H9 (cell line): ENCODE measurements at places on chromosomes 2 and 18. TPM values are rescaled to one million over a fixed set of nuclear protein-coding genes. Genes with fewer than 3 reads are reported as not detected.

Gene NCOA1
- 14.0 and 14.8 TPM in 2 replicates for total RNA-seq

Gene HOXD12
- not detected in 2 replicates for total RNA-seq

Gene OXER1
- 1.6 TPM in 2 replicates for total RNA-seq

Gene GALNT13
- total RNA-seq, result 6.6 and 6.7 TPM in 2 replicates

DNA sequence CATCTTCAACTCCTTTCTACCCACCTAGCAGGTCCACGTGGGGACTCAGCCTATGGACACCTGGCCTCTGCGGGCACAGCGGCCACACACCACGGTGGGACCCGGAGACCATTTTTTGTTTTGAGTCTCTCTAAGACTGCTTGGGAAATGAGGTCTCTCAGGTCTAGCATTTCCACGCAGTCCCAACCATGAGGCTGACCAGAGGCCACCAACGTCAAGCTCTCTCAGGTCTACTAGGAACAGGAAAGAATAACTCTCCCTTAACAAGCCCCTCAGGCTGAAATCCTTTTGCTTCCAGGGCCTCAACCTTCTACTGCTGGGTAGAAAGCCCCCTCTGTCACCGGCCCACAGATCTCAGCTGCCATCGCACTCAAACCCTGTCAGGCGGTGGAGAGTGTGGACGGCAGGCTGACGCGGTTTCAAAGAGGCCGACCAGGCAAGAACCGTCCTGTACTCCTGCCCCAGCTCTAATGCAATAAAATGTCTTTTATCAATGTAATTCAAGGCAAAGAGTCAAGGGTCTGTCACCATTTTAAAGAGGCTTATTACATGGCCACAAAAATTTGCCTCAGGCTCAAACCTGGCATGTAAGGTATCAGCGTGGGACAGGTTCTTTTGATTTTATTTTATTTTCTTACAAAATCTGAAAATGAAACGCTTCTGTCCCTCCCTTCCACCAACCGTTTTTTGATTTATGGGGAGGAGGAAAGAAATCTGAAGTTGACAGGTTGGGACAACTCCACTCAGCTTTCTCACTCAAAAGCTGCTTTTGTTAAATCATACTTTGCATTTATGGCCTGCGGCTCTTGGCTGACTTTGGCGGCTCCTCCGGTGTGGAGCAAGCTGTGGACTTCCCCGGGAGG is 74.0 kb downstream of the BCL11A start:
- DNase-seq, result no peak
- no peak overlapping the region for H3K4me3 ChIP-seq
- peaks cover 44% of the 10 kb centered on the region for H3K36me3 ChIP-seq
- H3K27me3 ChIP-seq, result peaks cover 11% of the 10 kb centered on the region; the same call in 1 of the 2 replicates
- no peak overlapping the region for H3K27ac ChIP-seq

DNA sequence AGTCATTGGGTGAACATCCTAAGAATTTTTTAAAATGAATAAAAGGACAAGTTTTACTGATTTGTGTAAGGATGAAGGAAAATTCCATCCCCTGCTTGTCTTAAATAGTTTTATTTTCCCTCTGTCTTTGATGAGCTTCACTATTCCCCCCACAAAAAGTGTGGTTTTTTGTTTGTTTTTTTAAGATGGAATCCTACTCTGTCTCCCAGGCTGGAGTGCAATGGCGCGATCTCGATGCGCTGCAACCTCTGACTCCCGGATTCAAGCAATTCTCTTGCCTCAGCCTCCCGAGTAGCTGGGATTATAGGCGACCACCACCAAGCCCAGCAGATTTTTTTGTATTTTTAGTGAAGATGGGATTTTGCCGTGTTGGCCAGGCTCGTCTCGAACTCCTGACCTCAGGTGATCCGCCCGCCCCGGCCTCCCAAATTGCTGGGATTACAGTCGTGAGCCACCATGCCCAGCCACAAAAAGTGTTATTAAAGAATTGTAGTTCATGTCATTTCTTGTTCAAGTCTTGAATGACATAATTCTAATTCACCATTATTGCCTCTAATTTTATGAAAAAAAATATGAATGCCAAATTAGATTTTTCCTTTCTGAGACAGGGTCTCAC is 91.7 kb downstream of the AGPS start:
- peaks cover 23% of the 10 kb centered on the region for H3K36me3 ChIP-seq
- H3K27ac ChIP-seq, result no peak overlapping the region
- H3K4me1 ChIP-seq, result no peaks in the 10 kb centered on the region
- DNase-seq, result no peak

GRCh38 chr18:366466-367061 is 98.7 kb upstream of the THOC1 start:
- H3K36me3 ChIP-seq, result no peaks in the 10 kb centered on the region
- DNase-seq, result peak; percentile 31
- H3K27me3 ChIP-seq, result no peaks in the 10 kb centered on the region
- no peak overlapping the region for H3K27ac ChIP-seq
- peaks cover 9% of the 10 kb centered on the region for H3K4me1 ChIP-seq

DNA sequence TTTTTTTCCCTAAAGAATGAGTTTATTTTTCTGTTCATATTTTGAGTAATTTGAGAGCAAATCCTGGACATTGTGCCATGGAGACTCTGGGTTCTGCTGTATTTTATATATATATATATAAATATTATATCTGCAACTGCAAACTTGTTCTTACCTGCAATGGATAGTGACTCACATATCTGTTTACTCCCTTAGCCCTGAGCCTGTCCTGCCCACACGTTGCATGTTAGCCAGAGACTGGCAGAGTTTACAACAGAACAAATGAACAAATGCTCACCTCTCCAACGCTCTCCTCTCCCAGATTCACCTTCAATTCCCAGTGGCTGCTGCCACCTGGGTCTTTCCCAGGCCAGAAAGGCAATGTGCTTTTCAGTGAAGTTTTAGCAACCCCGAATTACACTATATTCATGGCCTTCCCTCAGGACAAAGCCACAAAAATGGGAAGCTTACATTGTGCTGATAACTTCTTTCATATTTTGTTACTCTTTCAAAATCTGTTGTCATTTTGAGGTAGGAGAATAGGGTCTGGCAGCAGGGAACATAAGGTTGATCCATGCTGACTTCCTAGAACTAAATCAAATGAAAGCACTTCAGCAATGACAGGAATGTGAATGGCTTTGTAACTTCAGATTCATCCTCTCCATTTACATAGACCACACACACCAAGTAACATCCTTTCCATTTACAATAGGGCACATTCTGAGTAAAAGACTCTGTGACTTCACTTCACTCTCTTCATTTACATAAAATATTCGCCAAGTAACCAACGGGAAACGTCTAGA is 105.4 kb upstream of the FAM110C start:
- DNase-seq, result peak; percentile 42
- H3K36me3 ChIP-seq, result peaks cover 10% of the 10 kb centered on the region; the same call in 1 of the 2 replicates
- peaks cover 3% of the 10 kb centered on the region for H3K4me1 ChIP-seq
- H3K27me3 ChIP-seq, result no peaks in the 10 kb centered on the region

DNA sequence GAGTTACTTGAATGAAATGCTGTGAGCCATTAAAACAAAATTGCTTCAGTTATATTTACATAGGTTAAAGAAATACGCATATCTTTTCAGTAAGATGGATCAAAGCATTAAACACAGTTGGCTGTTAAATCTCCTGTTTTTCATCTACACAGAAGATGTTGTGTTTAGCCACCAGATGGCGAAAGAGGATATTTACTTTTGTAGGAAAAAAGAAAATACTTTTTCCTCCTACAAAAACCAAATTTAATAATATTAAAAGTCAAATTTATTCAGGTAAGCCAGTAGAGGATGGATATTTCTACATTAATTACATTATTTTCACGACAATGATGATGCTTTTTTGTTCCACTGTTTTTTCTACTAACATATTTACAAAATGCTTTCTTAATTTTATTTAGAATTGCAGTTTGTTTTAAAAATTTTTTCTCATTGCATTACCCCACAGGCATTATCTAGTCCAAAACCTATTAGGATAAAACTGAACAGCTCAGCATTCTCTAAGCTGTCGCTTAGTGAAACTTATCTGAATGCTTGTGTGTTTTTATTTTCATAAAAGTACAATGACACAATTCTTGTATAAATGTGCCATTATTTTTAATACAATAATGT is 173.7 kb downstream of the ASXL3 start:
- H3K36me3 ChIP-seq, result no peaks in the 10 kb centered on the region
- no peaks in the 10 kb centered on the region for H3K4me1 ChIP-seq
- H3K27ac ChIP-seq, result no peak overlapping the region

DNA sequence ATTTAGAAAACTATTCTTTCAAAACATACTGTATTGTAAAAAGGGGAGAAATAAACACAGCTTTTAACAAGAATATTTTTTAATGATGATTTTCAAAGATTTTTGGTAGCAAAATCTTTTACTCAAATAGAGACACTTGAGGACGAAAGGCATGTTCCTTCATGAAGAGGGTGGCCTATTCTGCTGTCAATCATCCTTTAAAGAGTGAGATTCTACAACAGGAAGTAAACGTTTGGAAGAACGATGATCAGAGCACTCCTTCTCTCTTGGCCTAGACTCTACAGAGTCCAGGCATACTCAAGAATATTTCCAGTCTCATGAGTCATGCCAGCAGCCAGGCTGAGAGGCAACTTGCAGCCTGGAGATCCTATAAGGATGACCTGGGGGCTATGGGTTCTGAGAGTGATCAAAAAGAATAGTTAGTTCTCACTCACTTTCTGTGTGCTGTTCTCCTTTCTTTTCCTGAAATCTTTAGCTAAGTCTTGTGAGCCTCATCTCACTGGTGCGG is 62.4 kb upstream of the TCF4 start:
- no peak for DNase-seq
- no peak overlapping the region for H3K4me3 ChIP-seq
- H3K27ac ChIP-seq, result no peak overlapping the region
- H3K27me3 ChIP-seq, result no peaks in the 10 kb centered on the region
- H3K36me3 ChIP-seq, result no peaks in the 10 kb centered on the region
- no peaks in the 10 kb centered on the region; the same call in 1 of the 2 replicates for H3K4me1 ChIP-seq

GRCh38 chr18:43571078-43571689 is 293.9 kb upstream of the SYT4 start:
- H3K36me3 ChIP-seq, result no peaks in the 10 kb centered on the region
- H3K27me3 ChIP-seq, result no peaks in the 10 kb centered on the region
- DNase-seq, result no peak
- H3K27ac ChIP-seq, result no peak overlapping the region

DNA sequence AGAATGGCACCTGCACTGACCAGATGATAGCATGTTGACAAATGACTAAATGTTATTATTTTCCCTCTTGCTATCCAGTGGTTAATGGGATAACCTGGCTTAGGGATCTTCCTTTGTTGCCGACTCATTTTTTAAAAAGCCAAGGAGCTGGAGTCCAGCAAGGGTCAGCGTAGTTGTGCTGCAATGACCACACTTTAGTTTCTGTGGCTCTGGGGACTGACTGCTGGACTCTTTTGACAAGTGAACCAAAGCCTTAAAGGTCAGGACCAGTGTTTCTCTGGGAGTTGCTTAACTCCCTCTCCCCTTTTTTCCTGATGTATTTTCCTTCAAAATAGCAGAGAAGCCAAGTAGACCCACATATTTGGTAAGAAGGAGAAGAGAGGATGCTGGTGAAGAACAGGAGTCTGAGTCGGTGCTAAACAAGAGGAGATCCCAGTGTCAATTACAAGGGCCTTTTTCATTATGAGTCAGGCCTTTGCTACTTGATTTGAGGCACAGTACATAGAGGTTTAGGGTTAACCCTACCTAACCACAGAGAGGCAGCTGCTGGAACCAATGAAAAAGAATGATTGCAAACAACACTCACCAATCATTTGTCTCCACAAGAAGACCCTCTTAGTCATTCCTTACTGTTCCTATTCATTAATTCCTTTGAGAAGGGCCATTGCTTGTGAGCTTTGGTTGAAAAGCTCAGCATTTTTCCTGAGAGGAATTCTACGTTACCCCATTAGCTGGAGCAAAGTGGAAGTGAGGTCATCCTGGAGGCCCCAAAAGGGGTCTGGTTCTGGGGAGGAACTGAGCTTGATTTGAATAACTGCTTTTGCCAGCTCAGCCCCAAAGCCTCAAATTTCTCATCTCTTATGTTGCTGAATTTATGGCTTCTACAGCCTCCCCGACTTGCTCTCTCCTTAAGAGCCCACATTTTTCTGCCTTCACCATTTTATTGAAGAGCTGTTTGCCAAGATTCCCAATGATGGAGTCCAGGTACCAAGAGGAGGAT is 137.6 kb upstream of the HNMT start:
- H3K4me1 ChIP-seq, result no peaks in the 10 kb centered on the region
- H3K36me3 ChIP-seq, result no peaks in the 10 kb centered on the region
- H3K4me3 ChIP-seq, result no peak overlapping the region
- no peak for DNase-seq

DNA sequence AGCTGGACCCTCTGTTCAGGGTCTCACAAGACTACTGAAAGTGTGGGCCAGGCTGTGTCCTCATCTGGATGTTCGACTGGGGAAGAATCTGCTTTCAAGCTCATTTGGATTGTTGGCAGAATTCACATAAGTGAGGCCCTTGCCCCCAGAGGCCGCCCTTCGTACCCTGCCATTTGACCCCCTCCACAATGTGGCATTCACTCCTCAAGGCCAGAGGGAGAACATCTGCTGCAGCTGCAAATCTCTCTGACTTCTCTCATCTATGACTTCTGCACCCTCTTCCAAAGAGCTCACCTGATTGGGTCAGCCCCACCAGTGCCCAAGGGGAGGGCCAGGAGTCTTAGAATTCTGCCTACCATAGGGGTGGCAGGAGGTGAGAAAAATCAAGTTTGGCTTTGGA is 3.9 kb upstream of the CNDP2 start:
- DNase-seq, result no peak
- H3K27ac ChIP-seq, result no peak overlapping the region
- peaks cover 5% of the 10 kb centered on the region; the same call in 1 of the 2 replicates for H3K36me3 ChIP-seq
- no peak overlapping the region for H3K4me3 ChIP-seq
- no peaks in the 10 kb centered on the region for H3K4me1 ChIP-seq

- H3K36me3 ChIP-seq, result peaks cover 12% of the 10 kb centered on the region
- no peak for DNase-seq
- H3K4me3 ChIP-seq, result no peak overlapping the region
- peaks cover 4% of the 10 kb centered on the region for H3K4me1 ChIP-seq
- no peaks in the 10 kb centered on the region for H3K27me3 ChIP-seq
- H3K27ac ChIP-seq, result no peak overlapping the region
These were observed 13.3 kb downstream of the CHMP1B start for GRCh38 chr18:11864471-11864870.

DNA sequence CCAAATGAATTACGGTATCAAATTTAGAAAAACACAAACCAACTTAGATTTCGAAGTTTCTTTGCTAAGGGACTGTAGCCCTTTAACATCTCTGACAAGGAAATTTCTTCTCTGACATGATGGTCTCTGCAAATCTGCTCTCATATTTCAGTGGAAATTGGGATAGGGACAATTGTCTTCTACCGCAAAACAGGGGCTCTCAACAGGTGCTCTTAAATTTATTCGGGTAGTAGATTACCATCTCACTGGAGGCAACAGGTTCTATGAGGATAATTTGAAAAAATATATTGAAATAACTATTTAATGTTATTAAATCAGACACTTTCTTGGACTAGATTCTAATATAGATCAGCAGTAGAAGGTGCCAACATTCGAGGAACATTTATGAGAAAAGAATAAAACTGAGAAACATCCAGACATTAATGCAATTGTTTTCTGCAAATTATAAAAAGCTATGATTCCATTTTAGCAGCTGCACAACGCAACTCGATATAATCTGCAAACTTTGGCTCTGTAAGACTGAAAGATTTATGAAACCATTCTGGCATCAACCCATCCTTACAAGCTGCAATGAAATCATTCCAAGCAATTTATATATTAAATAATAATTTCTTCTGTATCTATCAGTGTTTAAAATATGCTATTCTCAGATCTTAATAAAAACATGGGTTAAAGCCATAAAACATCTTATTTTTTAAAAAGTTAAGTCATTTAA is 10.0 kb upstream of the BCL2 start:
- H3K27ac ChIP-seq, result no peak overlapping the region
- H3K36me3 ChIP-seq, result peaks cover 9% of the 10 kb centered on the region; the same call in 2 of the 3 replicates
- H3K4me1 ChIP-seq, result no peaks in the 10 kb centered on the region
- H3K27me3 ChIP-seq, result no peaks in the 10 kb centered on the region
- H3K4me3 ChIP-seq, result no peak overlapping the region
- no peak for DNase-seq
